Posterior cingulate gyrus (tissue), 11 donors: ENCODE measurements at places on chromosomes 16 and 17.
A peak's percentile ranks its signal among the peaks of the same experiment; 100 is the strongest.

DNA sequence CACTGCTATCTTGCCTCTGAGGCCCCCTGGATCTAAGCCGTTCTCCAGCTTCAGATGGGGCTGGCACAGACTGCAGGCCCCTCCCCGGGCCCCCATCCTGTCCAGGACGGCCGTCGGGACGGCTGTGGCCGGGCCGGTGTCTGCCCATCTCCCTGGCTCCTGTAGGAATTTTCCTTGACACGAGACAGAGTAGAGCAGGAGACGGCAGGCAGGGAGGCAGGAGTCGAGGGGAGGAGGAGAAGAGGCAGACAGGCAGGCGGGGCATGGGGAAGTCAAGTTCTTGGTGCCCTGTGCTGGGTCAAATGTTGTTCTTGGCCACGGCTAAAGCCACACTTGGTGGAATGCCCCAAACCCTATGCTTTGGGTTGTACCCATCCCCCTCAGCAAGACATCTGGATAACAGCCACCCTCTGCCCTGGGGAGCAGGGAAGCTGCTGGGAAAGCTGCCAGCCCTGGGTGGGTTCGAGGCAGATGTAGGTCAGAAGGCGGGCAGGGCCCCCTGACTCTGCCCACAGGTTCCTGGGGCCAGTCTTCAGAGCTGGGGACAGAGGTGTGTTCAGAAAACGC is 4.0 kb downstream of the C1QTNF1 start:
- no peak for DNase-seq

- no peak for DNase-seq
Observed at GRCh38 chr16:77457046-77457445, 22.2 kb upstream of the ADAMTS18 start.

DNA sequence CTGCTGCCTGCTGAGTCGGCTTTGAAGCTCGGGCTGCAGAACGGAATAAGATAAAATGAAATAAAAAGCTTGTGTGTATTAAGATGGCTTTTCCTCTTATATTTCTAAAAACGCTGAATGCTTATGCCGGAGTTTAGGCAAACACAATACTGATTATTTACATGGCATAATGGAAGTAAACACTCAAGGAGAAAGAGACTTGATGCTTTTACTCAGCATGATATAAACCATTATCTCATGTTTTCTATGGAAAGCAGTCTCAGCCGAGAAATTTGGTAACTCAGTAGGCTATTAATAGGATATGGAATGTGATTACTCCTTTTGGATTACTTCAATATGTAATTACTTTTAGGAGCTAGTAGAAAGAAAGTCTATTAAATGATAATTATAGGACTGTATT is 153.3 kb downstream of the CDH11 start:
- no peak for DNase-seq

DNA sequence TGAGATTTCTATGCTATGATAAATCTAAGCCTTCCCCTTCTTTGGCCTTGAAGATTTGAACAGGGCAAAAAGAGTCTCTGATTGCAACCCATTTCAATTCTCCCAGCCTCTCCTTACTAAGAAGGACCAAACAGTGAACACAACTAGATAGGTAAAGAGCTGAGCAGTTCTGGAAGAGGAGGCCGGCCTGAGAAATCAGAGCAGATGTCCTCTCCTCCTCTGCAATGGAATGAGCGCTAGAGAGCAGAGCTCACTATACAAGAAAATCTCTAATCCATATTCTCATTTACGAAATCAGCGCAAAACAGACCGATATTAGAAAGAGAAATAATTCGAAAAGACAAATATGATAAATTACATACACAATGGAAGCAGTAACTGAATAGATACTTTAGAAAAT is 124.2 kb downstream of the CDK5R1 start:
- DNase-seq: no peak

GRCh38 chr16:24853830-24854229 is 8.1 kb downstream of the SLC5A11 start:
- peak; percentile 97 for DNase-seq

GRCh38 chr16:67468731-67469130 is 12.2 kb downstream of the ATP6V0D1 start:
- DNase-seq: no peak

DNA sequence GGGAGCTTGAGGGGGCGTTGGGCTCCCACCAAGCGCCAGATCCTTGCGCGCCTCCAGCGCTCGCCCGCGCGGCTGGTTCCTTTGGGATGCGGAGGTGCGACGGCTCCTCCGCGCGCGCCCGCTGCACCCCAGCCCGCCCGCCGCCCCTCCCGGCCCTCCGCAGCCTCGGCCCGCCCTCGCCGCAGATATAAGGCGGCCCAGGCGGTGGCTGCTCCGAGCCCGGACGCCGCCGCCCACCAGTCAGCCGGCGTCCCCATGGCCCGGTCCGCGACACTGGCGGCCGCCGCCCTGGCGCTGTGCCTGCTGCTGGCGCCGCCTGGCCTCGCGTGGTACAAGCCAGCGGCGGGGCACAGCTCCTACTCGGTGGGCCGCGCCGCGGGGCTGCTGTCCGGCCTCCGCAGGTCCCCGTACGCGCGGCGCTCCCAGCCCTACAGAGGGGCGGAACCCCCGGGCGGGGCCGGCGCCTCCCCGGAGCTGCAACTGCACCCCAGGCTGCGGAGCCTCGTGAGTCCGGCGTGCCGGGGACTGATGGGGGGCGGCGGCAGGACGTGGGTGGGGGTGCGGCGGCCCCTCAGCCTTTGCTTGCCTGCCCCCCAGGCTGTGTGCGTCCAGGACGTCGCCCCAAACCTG is at the start of gene NPB:
TSS of gene NPB (plus strand) at position 216 of the 630 bp plus-strand sequence. CDS start at position 256, 40 bp downstream.
- peak; percentile 34 for DNase-seq

- no peak for DNase-seq
Observed at GRCh38 chr17:18947866-18948265, 4.1 kb upstream of the SLC5A10 start.

- no peak for DNase-seq
Observed at GRCh38 chr16:87380881-87381280, 2.7 kb downstream of the FBXO31 start.

- no peak for DNase-seq
Observed at GRCh38 chr16:9469512-9469911, 378.1 kb downstream of the HAPSTR1 start.

- no peak for DNase-seq
Observed at GRCh38 chr16:88628512-88628974, 9.8 kb upstream of the IL17C start.

DNA sequence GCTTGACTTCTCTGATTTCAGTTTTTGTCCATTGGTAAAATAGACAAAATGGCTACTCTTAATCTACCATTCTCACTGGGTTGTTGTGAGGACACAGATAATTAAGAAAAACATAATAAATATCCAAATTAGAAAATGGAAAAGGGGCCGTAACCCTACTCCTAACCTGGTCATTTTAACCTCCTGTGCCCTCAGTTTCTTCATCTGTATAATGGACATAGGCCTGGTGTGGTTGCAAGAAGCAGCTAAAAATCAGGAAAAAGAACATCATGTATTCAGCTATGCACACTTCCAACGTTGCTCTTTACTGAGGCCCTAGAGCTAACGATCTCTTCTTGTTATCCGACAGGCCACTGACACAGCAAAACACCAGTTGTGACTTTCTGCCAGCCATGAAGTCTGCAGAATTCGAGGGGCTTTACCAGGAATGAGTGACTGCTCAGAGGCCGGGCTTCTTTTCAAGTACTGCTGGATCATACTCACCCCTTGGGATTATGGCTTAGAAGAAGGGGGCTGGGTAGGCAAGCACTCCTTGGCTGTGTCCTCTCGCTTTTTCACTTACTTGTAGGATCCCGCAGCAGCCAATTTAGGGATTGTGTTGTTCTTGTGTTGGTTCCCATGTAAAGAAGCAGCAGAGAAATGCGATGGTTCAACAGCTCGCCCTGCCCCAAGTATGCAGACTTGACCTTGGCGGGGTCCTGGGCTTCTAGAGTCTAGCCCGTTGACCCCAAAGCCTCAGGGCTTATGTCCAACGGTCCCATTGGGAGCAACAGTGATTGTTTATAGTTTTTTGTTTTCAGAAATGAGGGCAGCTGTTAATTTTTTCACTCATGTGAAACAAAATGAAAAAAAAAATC is 20.9 kb downstream of the LDAF1 start:
- DNase-seq: no peak

GRCh38 chr17:19549746-19550623 is 16.3 kb downstream of the SLC47A1 start:
- no peak for DNase-seq

DNA sequence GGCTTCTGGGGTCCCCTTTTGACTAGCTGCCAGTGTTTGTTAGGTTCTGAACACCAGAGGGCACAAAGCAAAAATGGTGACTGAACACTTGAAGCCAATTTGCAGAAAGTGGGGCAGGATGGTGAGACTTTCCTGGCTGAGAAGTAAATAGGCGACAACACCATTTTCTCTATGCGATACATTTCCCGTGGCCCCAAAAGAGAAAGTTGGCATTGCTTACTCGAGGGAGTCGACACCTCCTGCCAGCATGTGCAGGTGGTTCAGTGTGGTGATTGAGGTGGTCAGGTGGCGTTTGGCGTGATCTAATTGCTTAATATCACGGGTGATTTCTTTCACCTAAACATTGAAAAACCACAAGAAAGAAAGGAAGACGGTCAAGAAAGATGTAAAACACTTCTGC is 59.0 kb downstream of the VPS53 start:
- DNase-seq: no peak

DNA sequence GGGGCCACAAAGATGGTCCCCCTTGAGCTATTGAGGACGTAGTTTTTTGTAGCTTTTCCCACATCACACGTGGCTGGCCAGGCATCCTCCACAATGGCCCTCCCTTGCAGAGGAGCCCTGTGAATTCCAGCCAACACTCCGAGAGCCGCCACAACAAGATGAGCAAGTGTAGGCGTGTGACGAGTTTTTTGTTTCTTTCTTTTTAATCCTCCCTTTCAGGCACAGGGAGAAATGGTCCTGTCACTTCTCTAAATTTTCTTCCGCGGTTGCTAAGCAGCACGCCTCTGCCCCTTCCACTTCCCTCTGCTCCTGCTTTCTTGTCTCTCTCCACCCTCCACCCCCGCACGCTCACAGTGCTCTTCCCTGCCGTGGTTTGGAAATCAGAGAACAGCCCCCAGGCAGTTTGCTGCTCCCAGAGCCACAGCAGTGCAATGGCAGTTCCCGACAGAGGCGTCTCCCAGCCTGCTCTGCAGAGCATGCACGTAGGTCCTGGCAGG is 68.0 kb upstream of the MRTFB start:
- DNase-seq: peak; percentile 27

- no peak for DNase-seq
Observed at GRCh38 chr16:11621920-11622651, 35.4 kb upstream of the LITAF start.

DNA sequence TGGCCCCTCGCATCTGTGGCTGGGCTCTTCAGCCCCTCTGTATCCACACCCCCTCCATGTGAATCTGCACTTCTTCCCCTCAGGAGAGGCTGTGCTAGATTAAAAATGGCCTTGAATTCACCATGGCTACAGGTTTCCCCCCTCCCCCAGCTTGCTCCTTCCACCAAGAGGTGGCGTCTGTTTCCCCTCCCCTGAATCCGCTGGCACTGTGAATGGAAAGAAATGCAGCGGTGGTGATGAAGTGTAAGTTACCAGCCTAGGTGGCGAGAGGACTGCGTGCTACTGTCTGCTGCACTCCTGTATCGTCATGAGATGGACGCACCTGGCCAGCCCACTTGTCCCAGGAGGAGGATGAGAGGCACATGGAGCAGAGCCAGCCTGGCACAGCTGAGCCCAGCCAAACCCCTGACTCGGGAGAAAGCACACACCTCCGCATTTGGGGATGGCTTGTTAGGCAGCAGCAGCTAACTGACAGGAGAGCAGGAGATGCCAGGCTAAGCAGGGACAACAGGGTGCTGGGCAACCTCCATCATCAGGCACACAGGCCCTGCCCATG is 26.2 kb downstream of the TNFRSF13B start:
- DNase-seq: no peak

DNA sequence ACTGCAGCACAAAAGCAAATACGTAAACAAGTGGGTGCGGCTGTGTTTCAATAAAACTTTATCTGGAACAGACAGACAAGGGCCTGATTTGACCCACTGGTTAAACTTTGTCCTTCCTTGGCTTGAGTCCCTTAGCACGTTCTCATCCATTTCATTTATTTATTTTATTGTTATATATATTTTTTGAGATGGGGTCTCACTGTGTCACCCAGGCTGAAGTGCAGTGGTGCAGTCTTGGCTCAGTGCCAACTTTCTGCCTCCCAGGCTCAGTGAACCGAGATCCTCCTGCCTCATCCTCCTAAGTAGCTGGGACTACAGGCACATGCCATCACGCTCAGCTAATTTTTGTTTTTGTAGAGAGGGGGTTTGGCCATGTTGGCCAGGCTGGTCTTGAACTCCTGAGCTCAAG is 64.3 kb downstream of the MYH11 start:
- DNase-seq: no peak

- no peak for DNase-seq
Observed at GRCh38 chr17:27514595-27515413, 58.6 kb downstream of the KSR1 start.

DNA sequence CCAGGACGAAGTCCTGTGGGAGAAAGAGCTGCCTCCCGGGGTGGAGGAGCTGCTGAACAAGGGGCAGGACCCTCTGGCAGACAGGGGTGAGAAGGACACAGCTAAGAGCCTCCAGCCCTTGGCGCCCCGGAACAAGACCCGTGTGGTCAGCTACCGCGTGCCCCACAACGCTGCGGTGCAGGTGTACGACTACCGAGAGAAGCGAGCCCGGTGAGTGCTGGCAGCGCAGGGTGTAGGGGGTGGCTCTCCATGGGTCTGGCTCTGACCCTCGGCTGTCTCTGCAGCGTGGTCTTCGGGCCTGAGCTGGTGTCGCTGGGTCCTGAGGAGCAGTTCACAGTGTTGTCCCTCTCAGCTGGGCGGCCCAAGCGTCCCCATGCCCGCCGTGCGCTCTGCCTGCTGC is 21.4 kb downstream of the MVP start:
- no peak for DNase-seq

- no peak for DNase-seq
Observed at GRCh38 chr16:49603956-49604355, 230.4 kb downstream of the C16orf78 start.

- DNase-seq: peak; percentile 59
Observed at GRCh38 chr16:85607321-85607765, 5.8 kb upstream of the GSE1 start.

DNA sequence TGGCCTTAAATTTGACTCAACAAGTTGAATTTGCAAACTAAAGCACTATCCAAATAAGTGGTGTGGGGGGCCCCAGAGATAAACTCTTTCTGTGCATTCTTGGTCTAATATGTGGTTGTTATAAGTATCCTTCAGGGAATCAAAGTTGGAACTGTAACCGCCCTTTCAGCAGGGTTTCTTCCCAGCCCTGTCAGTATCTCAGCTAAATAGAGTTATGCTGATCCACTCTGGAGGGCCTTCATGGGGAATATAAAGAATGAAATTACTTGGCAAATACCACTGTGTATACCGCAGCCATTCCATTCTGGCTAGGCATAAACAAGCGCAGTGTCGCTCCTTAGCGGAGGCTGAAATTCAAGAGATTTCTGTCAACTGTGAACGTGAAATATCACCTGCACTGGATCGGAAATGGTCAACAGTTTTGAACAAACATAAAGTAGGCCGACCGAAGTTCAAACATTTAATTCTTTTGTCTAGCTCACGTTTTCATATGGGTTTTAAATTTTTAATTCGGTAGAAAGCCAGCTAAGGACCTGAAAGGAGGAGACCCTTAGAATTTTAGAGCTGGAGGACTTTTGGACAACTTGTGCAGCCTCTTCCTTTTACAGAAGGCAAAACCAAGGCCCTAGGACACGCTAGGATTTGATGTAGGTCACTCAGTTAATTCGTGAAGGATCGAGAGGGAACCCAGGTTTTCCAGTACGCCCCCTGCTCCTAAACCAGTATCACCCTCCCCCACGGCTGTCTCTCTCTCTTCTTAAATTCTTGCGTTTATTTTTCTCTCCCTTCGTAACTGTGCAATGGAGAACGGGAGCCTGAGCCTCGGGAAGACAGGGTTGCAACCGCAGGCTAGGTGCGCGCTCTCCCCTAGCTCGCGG is 74.7 kb downstream of the CHD9 start:
- DNase-seq: no peak

GRCh38 chr16:63426275-63426870 is 1390.1 kb upstream of the CDH8 start:
- DNase-seq: no peak
